GM04504 (cell line): ENCODE measurements at places on chromosomes 1 and 21.

- DNase-seq = no peak
Observed at GRCh38 chr1:53733447-53733931, 5.5 kb downstream of the GLIS1 start.

DNA sequence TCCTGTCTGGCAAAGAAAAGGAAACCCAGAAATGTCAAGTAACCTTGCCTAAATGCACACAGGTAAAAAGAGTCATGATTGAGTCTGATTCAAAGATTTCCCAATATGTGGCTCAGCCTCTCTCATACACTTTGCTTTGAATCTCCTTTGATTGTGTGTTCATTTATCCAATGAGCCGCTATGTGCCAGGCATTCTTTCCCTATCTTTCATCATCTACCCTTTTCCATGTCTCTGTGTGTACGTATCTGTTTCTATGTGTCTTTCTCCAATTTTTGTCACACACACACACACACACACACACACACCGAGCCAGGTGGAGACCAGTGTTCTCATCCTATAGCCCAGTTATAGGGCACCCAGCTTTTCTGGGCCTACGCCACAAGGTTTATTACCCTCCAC lies 35.7 kb upstream of the BCL9 start:
- no peak for DNase-seq

GRCh38 chr1:208040821-208041297 lies 129.9 kb upstream of the CD34 start:
- DNase-seq = no peak

DNA sequence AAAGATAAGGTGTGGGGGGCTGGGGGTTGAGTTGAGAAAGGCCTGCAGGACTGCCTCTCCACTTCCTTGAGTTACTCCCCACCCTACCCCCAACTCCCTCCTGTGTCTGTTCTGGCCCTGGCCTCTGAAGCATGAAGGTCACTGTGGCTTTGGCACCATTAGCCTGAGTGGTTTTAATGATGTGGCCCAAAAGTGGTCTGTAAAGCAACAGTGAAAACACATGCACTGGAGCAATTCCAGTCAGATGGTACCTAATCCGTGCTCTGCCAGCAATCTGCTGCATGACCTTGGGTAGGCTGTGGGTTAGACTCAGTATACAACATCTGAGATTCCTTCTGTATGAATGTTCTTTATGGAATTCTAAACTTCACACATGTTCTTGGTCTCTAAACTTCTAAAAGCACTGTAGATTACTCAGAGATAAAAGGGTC lies 86.5 kb upstream of the ATP1A1 start:
- DNase-seq = no peak
